Fibroblast of pulmonary artery (primary cell): ENCODE measurements at places on chromosomes 12 and 14.

DNA sequence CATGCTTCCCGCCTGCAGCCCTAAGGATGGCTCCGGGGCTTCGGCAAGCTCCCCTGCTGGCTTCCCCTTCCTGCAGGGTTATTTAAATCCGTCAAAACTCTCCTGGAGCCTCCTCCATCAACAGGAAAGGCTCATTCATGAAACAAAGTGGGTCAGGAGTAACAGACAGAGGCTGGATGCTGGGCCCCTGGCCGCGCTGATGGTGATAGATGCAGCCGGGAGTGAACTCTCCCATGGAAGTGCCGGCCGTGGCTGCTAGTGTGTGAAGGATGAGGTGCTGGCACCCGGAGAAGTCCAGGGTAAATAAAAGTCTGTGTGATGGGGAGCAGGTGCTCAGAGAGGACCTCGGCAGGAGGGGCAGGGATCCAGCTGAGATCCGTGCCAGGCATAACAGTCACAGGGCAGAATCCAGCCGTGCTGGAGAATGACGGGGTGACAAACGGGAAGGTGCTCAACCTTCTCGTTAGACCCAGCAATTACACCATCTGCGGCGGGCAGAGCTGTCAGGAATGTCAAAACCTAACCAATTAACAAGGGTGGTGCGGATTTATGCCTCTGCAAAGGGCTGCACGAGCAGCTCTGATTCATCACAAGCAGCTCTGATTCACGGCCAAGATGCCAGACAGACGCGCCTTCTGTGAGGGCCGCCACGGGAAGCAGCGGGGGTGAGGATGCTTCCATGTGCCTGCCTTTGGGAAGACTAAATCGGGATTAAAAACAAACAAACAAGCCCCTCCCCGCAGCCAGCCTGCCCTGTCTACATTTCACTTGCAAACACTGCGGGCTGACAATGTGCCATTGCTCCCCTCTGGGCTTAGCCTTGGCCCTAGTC lies 55.6 kb downstream of the SYNE3 start:
- peak; percentile 44 for DNase-seq

GRCh38 chr12:93519859-93520258 lies 52.5 kb downstream of the MRPL42 start:
- no peak for DNase-seq

- DNase-seq, result no peak
Measured at GRCh38 chr12:63998584-63998983, 154.1 kb downstream of the SRGAP1 start.

DNA sequence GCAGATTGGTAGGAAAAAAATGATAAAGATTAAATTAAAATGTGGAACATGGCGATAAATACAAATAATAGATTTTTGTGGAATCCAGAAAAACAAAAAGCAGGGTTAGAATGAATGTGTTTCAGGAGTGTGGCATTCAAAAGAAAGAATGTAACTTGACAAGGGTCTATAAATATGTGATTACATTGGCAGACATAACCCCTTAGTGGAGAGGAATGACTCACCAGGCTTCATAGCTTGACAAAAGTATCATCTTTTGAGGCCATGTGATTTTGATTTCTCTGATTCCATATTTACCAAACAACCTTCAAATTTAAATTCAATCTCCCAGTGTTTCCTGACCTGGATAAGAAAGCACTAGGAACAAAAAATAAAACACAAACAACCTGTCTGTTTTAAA lies 24.4 kb upstream of the MGST1 start:
- no peak for DNase-seq

DNA sequence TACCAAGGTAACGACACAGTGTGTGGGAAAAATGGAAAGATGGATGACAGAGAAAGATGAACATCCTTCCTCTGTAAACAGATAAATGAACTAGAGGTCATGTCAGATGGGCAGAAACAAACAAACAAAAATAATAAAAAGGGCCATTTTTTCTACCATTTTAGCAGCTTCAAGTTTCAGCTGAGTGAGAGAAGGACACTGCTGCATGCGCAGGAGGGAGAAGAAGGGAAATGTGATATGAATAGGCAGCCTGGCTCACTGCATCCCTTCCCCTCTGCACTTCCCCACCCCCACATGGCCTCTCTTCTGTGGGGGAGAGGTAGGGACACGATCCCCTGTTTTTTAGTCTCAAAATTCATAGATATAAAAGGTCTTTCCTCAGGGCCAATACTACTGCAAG lies 492.0 kb downstream of the NELL2 start:
- no peak for DNase-seq

DNA sequence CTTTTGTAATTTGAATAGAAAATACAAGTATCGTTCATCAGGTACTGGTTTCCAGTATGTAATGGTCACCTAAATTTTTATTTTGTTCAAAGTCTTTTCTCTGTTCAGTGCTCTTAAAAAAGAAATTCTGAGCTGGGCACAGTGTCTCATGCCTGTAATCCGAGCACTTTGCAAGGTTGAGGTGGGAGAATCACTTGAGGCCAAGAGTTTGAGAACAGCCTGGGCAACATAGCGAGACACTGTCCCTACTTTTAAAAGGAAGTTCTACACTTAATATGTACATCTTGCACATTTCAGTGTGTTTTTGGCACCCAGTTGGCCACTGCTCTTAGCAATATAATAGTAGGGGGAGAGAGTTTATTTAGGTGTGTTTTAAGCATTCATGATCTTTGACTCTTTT lies 27.9 kb downstream of the PCNX1 start:
- DNase-seq, result no peak

GRCh38 chr14:93748208-93749075 lies 39.8 kb downstream of the PRIMA1 start:
- no peak for DNase-seq

GRCh38 chr14:22689199-22689598 lies 45.0 kb upstream of the OR6J1 start:
- DNase-seq, result peak; percentile 96

DNA sequence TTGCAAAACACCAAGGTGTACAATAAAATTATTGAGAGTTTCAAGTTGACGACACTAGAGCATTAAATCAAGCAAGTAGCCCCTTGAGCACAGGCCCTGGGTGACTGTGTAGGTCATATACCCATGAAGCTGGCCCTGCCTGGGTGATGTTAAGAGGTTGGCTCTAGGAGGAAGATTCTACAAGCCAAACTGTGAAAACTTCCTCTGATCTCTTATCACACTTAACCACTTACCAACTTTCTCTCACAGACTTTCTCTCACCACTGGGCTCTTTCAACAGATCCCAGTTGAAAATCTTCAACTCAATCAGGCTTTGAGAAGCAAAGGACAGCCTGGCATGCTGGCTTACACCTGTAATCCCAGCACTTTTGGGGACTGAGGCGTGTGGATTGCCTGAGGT lies 186.9 kb upstream of the BTG1 start:
- no peak for DNase-seq

DNA sequence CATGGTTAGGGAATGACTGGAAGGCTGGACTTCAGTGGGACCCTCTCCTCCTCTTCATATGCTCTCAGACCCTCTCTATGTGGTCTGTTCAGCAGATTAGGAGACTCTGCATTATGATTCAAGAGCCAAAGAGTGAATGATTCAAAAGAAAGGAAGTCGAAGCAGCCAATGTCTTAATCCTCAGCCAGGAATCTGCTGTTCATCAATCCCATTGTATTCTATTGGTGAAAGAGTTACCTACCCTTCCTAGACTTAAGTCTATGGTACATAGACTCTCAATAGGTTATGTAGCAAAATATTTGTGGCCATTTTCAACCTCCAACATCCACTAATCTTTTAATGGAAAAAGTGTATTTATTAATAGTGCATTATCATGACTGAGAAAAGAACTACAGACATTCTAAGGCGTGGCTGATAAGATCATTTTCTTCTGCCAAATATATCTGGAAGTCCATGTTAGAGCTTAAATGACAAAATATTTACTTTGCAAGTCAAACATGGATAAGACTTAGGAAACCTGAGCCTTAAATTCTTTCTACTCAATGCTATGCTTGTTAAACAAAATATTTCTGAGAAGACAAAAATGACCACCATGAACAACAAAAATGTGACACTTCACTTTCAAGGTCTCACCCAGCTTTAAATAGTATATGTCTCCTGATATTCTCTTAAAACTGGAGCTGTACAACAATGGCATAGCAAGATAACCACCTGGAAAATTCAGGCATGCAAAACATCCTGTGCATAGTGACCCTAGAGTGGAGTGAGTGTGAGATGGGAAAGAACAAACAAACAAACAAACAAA lies 1100.6 kb downstream of the GALC start:
- DNase-seq, result no peak

DNA sequence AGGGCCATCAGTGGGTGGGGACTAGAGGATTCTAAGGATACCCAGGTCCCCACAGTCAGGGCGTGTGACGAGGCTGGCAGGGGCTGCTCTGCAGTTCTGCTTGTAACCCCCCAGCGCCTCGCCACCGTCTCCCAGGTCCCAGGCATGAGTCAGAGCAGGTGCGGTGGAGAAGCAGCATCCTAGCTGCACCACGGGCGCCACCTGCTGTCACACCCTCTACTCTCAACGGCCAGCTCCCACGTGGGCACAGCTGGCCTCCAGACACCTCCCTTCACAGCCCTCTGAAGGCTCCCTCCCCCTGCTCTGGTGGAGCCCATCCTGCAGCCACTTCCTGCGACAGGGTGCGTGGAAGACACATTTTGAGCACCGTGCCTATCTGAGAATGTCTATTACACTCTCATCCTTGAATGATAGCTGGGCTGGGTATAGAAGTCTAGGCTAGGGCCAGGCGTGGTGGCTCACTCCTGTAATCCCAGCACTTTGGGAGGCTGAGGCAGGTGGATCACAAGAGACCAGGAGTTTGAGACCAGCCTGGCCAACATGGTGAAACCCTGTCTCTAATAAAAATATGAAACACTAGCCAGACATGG lies 6.9 kb upstream of the NUDT14 start:
- DNase-seq, result no peak

GRCh38 chr12:71576496-71576895 lies 87.2 kb downstream of the ZFC3H1 start:
- no peak for DNase-seq

- no peak for DNase-seq
Measured at GRCh38 chr14:104320611-104321086, 182.3 kb downstream of the KIF26A start.
